ENCODE measurements at places on chromosomes 4 and X. TPM values are rescaled to one million over a fixed set of nuclear protein-coding genes. Genes with fewer than 3 reads are reported as not detected.

CLRN2 gene
- total RNA-seq: not detected

TLR1 gene
- 3.2 TPM for total RNA-seq

PABPC1L2A gene
- not detected for total RNA-seq

XG gene
- 13.8 TPM for total RNA-seq

SHROOM4 gene
- total RNA-seq: 1.4 TPM

NPY1R gene
- 0.09 TPM for total RNA-seq

Measured in fibroblast of the aortic adventitia (primary cell).